ENCODE measurements at places on chromosomes 3 and 15. TPM values are rescaled to one million over a fixed set of nuclear protein-coding genes. Genes with fewer than 3 reads are reported as not detected.

MYLK gene
- total RNA-seq: 3.2 TPM

TEX55 gene
- 0.10 TPM for total RNA-seq

DNA sequence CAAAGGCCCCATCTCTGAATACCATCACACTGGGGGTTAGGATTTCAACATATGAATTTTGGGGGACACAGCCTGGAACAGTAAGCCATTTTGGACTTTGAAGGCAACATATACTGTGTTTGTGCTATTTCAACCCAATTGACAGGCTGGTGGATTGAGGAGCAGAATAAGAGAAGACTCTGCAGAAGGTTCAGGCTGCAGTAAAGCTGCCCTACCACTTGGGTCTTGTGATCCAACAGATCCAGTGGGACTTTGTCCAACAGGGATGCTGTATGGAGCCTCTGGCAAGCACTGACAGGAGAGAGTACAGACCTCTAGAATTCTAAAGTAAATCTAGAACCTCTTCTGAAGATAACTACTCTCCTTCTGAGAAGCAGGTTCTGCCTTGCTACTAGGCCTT lies 1.1 kb upstream of the BCL2L10 start:
- peak; percentile 51 for DNase-seq

DNA sequence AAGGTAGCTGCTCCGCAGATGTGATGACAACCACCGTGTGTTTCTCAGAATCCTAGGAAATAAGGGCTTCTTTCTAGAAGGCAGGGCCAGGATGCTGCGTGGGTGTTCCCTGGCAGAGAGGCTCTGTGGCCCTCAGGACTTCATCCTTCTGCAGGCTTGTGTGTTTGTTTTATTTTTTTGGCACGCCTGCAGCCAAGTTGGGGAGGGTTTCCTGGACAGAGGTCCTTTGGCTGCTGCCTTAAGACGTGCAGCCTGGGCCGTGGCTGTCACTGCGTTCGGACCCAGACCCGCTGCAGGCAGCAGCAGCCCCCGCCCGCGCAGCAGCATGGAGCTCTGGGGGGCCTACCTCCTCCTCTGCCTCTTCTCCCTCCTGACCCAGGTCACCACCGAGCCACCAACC lies at the start of gene CLEC3B:
TSS of gene CLEC3B (plus strand) at position 266 of the 400 bp plus-strand sequence. CDS start at position 326, 60 bp downstream.
- peak; percentile 9 for DNase-seq

DNA sequence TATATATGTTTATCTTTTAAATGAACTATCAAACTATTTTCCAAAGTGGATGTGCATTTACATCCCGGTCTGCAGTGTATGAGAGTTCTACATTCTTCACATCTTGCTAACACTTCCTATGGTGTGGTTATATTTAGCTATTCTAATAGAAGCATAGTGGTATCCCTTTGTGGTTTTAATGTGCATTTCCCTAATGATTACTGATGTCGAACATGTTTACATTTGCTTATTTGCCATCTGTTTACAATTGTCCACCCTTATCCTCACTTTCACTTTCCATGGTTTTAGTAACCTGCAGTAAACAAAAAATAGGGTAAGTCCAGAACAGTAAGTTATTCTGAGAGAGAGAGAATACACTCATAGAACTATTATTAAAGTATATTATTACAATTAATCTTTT lies 360.5 kb upstream of the NAALADL2 start:
- DNase-seq: no peak

Measured in SJCRH30 (cell line).